ENCODE measurements at places on chromosomes 13 and 19.

DNA sequence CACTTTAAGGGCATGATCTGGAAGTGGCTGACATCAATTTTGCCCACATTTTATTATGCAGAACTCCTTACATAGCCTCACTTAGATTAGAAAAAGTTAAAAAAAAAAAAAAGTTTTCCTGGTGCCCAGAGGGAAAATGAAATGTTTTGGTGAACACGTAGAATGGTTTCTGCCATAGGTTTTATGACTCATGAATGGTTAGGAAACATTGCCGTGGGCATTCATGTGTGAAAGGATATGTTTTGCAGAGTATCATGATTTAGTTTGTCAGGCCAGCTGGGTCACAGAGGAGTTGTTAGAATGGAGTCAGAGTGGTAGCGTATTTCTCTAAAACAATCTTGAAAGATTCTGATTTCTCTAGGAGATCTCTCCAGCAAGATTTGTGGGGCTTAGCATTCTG is 133.8 kb downstream of the MRPL57 start:
- DNase-seq = no peak

DNA sequence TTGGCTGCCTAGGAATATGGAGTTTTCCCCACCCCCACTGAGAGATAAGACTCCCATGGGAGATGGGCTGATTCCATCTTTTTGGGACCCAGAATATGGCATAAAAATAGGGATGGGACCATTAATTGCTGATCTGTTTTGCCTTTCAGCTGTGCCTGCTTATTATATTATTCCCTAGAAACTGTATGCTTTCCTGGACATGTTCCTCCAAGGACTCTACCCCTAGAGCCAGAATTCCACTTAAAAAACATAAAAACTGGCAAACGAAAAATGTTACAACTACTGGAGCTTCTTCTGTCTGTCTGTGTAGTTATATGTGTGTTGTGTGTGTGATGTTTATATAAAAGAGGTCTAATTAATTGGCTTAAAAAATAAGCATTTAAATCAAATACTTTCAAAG is 159.9 kb upstream of the PRR20A start:
- no peak for DNase-seq

DNA sequence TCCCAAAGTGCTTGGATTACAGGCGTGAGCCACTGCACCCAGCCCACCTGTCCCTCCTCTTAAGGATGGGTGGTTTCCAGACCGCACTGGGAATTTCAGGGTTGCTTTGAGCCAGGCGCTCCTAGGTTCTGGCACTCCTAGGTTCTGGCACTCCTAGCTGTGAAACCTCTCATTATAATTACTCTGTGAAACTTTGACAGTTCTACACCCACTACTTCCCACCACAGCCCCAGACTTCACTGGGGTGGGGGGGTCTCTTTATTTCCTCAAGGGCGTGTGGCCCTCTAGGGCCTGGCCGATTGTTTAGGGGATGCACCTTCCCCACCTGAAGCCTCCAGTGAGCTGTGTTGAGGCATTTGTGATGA is 2.3 kb upstream of the ADAMTS10 start:
- DNase-seq = no peak

- DNase-seq = no peak
These were observed 1769.0 kb upstream of the PCDH20 start for GRCh38 chr13:63184693-63185092.

DNA sequence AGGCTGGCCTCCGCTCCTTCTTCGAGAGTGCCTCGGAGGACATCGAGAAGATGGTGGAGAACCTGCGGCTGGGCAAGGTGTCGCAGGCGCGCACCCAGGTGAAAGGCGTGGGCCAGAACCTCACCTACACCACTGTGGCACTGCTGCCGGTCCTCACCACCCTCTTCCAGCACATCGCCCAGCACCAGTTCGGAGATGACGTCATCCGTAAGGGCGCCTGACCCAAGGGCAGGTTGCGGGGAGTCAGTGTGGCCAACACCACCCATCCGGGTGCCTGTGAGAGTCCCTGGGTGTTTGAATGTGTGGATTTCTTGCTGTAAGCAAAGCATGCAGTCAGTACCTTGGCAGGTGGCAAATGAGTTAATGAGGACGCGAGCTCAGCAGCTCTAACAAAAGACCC is 78.8 kb downstream of the RYR1 start:
- no peak for DNase-seq

GRCh38 chr13:32170841-32171240 is 139.3 kb downstream of the FRY start:
- no peak for DNase-seq

GRCh38 chr13:38998739-38999138 is 8.1 kb upstream of the STOML3 start:
- no peak for DNase-seq
